ENCODE measurements at places on chromosomes 2 and 18.

- no peak for DNase-seq
Measured at GRCh38 chr2:50006327-50006726, 852.0 kb upstream of the FSHR start.

GRCh38 chr2:47704287-47704686, 78.7 kb upstream of the MSH6 start:
- no peak for DNase-seq

- no peak for DNase-seq
Measured at GRCh38 chr2:210252699-210253606, 27.7 kb upstream of the ACADL start.

GRCh38 chr2:68357605-68358337, 7.3 kb upstream of the PLEK start:
- DNase-seq = no peak

DNA sequence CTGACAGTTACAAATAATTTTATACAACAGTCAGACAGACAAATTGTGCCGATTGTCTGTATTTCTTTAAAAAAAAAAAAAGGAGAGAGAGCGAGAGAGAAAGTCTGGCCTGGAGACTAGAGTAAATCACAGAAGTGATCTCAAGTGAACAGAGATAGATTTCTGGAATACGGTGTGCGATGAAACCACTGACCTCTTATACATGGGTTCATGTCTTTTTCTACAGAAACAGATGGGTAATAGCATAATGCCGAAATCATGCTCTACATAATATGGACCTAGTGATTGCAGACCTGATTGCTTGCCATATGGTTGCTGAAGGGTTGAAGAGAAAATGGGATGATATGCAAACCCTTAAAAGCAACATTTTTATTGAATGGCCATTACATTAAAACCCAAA, 403.3 kb upstream of the FANCL start:
- no peak for DNase-seq

DNA sequence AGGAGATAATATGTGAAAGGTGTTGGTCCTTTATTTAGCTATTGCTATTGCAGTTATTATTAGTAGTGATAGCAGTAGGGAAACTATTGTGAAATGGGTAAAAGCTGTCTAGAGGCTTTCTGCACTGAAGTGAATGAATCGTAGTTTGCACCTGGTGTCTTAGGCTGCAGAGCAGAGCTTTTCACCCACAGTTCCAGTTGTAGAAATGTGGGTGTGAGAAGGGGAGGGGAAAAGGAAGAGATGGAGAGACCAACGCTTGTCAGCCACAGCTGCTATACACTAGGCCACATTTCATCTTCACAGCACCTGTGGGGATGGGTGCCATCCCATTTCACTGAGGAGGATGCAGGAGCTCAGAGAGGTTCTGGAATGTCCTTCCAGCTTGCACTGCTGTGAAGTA, 50.0 kb downstream of the TRPM8 start:
- DNase-seq = no peak

DNA sequence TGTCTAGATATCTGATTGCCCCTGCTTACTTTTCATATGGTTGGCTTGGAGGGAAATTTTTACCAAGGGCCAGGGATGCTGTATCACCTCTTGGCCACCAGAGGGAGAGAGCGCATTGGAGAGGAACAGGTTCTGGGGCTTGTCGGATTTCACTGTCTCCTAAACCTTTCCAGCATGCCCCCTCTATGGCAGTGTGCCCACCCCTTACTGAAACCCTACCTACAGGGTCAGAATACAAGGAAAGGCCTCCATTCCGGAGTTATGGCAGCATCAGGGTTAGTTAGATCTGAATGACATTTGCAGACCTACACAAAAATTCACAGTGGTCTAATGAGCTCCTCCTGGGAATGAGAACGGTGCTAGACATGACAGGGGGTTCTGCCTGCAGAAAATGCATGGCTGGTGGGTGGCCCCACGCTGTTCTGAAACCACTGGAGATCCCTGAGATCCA, 5.8 kb downstream of the SLC14A2 start:
- peak; percentile 9 for DNase-seq

- DNase-seq = no peak
Measured at GRCh38 chr2:174071321-174071720, 106.1 kb upstream of the SP3 start.

DNA sequence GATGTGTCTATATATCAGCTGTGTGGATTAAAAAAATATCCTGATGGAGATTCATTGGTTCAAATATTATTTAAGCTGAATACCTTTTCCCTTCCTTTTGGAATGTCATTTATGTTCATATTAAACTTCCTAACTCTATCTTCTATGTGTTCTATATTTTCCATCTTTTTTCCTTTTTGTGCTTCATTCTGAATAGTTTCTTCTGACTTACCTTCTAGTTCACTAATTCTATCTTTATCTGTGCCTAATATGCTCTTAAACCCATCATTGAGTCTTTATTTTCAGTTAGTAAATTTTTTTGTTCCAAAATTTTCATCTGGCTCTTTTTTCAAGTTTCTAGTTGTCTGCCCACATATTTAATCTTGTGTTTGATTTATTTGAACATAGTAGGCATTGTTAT, 219.4 kb upstream of the STON1 start:
- no peak for DNase-seq

DNA sequence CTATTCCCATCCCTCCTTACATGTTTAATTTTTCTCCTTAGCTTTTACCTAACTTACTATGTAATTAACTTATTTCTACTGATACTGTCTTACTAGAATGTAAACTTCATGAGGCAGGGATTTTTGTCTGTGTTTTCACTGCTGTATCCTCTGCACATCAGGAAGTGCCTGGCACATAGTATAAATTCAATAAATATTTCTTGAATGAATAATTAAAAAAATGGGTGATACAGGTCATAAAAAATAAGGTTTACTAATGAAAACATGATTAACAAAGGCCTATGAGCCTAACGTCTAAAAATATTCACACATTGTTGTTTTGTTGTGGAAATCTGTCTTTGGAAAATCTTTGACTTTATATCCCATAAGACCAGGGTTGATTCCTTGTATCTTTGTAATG, 4.5 kb downstream of the RBKS start:
- DNase-seq = no peak

DNA sequence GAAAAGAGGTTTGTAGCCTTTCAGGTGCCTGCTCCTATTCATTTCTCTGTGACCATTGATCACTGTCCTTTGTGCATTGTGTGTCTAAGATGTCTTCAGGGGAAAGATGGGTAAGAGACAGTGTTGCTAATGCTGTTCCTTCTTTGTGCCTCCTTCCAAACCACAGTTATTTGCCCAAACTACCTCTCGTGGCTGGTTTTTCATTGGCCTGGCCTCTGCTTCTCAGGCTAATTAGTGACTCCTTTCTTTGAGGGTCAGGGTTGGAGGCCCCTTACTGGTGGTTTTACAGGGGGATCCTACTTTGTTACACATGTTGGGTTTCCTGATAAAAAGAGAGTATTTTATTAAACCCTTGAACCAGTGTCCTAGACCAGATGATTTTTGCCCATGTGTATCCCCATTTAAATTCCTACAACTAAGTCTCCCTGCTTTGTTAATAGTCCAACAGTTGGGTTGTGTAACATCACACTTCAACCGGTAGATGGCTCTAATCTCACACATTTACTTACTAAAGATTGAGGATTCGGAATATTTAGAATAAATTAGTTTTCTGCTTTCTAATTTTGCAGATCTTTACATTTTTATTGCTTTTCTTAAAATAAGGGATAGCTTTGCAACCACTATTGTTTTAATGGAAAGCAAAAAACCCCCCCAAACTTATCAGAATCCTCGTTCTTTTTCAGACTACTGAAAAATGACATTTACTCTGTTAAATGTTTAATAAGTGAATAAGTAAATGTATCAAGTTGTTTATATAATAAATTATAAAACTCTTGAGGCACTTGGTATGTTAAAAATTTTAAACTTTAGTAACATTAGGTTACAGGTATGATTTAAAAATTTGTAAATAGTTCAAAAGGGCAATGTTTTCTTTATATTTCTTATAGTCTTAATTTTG, 2.4 kb downstream of the MARS2 start:
- DNase-seq = no peak

DNA sequence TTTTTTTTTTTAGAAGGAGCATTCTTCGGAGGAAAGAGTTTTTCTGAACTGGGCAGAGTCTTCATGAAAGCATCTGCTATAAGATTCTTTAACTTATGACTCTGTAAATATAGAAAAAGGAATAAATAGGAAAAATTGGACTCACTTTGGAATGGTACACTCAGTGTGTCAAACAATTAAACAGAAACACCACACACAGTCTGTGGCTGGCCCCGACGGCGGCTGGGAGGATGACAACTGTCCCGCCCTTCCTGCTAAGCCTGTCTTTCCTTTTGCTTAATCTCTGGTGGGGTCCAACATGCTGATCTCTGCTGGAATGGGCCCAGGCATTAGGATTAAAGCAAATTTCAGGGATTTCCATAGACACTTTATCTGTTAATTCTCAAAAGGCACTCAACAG, 12.5 kb upstream of the RAB31 start:
- no peak for DNase-seq

DNA sequence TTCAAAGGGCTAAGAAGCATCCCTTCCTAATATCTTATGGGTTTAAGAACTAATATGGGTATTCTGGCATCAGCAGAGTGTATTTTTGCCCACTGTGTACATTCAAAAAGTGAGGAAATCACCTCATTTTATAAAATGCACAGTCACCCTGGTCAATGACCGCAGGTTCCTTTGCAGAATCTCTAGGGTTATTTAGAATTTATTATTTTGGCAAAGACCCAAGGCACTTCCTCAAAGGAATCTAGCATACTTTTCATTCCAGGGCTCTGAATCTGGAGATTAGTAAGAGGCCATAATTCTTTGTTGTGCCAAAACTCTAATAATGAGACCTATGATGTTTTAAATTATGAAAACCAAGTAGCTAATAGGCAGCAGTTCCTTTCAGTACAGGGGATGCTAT, 27.2 kb upstream of the CDH2 start:
- no peak for DNase-seq

DNA sequence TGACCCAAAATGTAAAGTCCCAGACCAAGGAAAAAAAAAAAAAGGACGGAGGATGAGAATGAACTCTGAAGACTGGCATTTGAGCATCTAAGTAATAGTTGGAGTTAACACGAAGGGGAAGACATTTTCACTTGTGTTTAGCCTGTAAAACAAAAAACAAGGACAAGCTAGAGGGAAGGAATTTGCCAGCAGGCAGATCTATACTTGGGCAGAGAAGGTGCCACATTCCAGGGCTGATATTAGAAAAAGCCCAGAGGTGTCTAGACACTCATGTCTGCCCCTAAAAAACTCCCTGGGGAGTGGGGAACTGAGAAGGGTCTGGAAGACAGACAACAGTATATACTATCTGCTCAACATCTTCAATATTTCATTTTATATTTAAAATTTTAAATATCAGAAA, 171.1 kb downstream of the ZEB2 start:
- no peak for DNase-seq

GRCh38 chr18:32175265-32175664, 14.6 kb upstream of the MEP1B start:
- no peak for DNase-seq

- no peak for DNase-seq
Measured at GRCh38 chr2:75090770-75091515, 108.4 kb downstream of the TACR1 start.

DNA sequence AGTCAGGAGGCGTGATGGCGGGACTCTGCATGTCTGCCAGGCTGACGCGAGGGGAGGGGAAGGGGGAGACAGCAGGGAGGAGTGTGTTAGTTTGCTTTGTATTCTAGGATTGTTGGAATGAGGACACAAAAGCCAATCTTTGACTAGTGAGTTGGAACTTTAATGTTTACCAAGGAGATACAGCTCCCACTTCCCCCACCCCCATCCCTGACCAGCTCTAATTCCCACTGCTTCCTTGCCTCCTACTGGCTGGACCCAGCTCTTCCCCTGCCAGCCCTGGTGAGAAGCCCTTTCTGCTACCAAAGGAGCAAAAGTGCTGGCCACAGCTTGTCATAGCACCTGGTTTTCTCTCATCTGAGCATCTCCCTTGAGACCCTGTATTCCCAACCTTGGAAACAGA, 84.5 kb downstream of the CELF4 start:
- no peak for DNase-seq

- DNase-seq = no peak
Measured at GRCh38 chr2:80592106-80592505, 287.6 kb upstream of the LRRTM1 start.

GRCh38 chr18:69580107-69580506, 179.4 kb downstream of the DOK6 start:
- DNase-seq = no peak

DNA sequence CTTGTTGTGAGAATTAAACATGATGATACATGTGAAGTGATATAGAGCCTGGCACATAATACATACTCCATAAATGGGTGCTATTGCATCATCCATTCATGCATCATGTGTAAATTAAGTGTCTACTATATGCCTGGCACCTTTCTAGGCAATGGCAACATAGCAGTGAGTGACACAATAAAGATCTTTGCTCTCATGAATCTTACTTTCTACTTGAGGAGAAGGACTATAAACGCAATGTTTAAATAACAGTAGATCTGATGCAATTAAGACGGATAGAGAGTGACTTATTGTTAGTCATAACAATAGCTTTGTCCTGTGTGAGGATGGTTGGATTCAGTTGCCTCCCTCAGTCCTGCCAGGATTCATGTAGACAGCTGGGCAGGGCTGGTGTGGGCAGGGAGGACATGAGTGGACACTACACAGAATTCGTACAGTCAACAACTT, 88.4 kb upstream of the NPAS2 start:
- DNase-seq = no peak

DNA sequence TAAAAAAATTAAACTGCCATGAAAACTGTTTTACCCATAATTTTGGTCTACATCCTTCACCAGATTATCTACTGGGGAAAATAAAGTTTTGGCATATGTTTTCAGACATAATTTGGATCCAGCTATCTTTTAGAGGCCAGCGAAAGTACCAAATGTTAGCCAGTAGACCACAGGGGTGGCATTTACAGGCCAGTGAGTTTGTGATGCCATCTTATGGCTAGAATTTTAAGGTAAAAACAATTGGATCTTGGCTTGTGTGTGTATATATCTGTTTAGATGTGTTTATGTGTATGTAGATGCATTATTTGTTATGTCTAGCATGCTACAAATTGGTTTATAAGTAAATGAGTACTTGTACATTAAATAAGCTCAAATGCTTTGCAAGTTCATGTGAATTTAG, 322.6 kb downstream of the ASXL3 start:
- no peak for DNase-seq

GRCh38 chr2:215680605-215681598, 245.0 kb upstream of the FN1 start:
- no peak for DNase-seq
